ENCODE measurements at places on chromosomes 7 and 10.

DNA sequence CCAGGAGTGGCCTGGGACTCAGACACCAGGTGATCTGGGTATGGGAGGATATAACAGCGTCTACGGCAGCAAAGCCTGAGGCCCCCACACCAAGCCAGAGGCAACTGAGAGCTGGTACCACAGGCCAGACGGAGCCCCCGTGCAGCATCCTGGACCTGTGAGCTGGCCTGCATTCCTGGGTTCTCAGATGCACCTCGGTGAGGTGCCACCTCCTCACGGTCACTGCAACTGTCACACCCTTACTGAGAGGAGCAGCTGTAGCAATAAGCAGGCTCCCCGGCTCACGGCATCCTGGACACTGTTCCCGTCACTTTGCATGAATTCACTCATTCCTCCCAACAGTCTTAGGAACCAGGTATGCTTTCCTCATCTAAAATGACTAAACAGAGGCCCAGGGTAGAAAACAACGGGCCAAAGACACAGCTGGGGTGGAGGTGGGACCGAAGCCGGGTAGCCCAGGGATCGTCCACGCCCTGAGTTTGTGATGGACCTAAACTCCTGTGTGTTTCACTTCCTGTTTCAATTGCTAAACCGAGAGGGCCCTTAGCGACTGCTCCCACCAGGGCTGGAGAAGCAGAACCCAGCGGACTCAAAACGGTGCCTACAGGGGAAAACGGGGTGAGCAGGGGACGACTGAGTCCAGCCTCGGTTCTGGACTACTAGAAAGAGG lies 98.7 kb downstream of the CTBP2 start:
- DNase-seq: no peak

GRCh38 chr7:68043546-68043945 lies 1046.9 kb downstream of the TYW1 start:
- no peak for DNase-seq

GRCh38 chr10:18659819-18660535 lies 746 bp downstream of the ARL5B start:
- no peak for DNase-seq

DNA sequence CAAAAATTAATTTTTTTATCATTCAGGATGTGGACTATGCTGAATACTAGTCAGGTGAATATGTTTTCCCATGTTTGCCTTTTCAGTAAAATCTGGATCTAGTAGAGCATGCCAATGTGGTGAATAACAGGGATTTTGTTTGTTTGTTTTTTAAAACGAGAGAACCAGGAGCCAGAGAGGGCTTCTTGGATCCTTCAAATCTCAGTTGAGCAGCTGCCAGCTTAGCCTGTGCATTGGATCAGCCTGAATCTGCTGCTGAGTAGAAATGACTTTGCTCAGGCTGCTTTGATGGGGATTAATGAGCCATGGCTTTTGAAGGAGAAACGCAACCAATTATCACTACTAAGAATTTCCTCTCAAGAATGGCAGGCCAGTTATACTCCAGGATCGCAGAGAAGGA lies 493.8 kb downstream of the ARL4A start:
- no peak for DNase-seq

DNA sequence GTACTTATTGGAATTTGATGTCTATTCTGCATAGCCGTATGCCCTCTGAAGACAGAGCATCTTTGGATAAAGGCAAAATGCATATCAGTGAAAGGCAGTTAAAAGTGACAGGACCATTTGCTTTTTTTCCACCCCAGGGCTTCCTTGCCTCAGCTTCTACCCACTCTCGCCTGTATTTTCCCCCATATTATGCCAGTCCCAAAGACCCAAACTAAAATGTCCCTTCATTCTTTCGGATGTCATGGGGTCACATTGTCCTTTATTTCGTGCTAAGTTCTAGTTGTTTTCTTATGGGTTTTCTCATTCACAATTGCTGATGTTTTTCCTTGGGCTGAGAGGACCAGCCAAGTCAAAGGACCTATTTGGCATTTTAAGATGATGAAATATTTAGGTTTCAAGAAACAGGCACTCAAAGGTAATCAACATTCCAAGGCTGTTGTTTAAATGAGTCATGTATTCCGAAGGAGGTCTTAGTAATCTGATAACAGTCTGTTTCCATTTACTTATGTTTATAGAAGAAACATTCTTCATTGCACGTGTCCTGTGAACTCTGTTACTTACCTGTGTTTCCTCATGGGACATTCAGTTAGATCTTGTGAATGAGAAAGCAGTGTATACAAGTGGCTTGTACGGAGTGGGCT lies 74.1 kb downstream of the DNAH11 start:
- DNase-seq: no peak

DNA sequence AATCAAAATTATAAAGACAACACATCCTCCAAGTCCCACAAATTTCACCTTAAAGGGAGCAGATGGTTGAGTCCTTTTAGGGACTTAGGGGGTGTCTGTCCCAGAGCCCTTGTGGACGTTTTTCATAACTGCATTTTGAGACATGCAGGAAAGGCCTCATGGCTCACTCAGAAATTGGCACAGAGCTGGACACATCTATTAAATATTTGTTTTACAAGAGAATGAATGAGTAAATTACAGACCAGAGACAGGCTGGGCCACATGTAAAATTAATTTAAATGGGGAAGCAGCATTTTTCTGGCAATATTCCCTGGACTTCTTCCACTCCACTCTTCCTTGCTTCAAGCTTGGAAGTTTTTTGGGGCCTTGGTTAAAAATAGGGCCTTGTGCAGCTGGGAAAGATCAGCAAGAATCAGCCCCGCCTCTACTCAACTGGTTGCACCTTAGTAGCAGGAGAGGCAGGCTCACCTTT lies 20.0 kb downstream of the LAMB1 start:
- DNase-seq: no peak

DNA sequence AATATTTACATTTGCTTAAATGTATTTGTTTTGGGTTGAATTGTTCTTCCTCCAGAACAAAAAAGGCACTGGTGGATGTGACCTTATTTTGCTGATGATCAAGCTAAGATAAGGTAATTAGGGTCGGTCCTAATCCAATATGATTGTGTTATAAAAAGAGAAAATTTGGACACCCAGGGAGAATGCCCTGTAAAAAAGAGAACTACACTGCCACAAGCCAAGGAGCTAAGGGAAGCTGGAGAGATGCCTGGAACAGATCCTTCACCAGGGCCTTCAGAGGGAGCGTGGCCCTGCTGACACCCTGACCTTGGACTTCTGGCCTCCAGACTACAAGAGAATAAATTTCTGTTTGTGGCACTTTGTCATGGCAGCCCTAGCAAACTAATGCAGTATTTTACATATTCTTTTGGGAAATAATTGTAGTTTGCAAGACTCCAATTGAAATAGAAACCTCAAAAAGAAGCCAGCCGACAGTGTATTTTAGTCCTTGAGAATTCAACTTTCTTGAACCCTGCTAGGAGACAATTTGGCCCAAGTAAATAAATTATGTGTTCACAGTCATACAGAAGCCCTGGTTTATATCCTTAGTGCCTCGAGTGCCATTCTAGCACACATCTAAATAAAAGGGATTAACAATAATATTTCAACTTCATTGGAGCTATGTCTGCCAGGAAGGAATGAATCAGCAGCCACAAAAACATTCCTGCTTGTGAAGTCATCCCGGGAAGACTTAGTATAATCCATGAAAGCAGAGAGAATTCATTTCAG lies 164.6 kb downstream of the PKD1L1 start:
- DNase-seq: no peak

DNA sequence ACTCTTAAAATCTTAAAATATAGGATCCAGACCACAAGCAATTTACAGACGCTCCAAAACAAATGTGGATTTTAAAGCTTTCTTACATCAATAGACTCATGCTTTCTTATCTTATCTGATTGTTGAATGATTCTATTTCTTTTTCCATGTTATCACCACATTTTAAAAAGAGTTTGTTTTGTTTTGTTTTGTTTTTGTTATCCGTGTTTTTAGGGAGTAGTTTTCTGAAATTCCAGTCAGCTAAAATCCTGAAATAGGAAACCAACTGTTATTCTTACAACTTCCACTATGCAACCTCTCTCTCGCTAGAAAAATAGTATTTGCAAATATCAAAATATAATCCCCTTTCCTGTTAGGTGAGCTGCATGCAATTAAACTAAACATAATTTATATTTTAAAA lies 251.0 kb downstream of the PCDH15 start:
- DNase-seq: no peak

- no peak for DNase-seq
Observed at GRCh38 chr10:99908512-99908911, 101.2 kb downstream of the DNMBP start.

DNA sequence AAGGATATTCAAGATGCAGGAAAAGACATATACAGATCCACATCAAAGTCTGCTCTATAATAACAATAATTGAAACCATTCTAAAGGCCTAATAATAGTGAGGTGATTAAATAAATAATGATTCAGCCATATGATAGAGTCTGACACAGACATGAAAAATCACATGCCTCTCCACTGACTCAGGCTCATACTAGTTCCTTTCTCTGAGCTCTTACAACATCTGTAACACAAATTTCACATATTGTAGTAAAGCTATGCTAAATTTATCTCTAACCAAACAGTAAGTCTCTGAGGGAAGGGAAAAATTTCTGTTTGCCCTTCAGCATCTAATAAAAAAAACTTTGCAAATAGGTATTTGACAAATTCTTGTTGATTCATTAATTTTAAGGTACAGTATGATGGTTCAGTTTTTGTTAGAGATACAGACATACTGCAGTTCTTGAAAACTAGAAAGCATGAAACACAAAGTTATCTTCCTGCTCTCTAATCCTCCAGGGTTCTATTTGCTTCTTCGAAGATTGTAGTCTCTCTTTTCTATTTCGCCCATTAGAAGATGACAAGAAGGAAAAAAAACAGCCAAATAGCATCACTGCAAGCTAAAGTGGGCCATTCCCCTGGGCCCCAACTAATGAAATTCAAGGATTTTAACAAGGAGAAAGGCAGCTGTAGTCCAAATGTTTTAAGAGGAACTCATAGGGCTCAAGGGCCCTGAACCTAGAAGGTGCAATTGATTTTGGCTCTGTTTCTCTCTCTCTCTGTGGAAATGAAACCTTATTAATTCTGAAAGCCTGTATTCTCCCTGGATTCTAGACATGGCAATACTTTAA lies 53.9 kb downstream of the CUBN start:
- no peak for DNase-seq

DNA sequence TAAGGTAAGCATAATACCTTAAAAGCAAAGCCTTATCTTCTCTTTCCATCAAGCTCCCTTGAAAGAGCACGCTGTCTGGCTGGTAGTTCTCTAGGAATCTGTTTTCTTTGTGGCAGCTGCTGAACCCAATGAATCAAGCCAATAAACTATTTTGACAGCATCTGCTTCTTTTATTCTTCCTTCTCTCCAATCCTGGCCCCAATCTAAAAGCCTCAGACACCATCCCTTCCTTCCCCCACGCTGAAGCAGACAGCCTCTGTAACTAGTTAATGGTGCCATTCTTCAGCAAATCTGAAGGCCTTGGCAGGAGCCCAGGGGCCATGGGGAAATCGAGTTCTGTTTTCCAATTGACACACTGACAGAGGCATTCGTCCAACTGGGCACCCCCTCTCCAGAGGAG lies 186.6 kb upstream of the LYZL1 start:
- no peak for DNase-seq

- DNase-seq: no peak
Observed at GRCh38 chr10:68101066-68101465, 8.2 kb upstream of the MYPN start.

GRCh38 chr10:90042075-90042474 lies 340.7 kb downstream of the KIF20B start:
- no peak for DNase-seq

DNA sequence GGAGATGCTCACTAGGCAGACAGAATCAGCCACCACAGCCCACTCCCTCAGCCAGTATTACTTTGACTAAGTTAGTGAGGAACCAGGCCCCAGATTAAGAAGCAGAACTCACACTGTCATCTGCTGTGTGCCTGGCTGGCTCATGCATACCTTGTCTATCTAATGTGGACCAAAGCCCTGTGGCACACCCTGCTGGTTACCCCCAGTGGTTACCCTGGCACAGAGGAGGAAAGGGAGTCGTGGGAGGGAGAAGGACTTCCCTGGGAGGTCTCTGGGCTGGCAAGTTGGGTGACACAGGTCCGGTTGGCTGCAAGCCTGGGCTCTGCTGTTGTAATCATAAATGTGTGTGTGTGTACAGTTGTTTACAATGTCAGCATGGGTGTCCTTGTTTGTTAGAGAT lies 7.5 kb upstream of the SH2D4B start:
- peak; percentile 63 for DNase-seq

GRCh38 chr7:116173051-116174028 lies 37.0 kb upstream of the TES start:
- peak; percentile 72 for DNase-seq

DNA sequence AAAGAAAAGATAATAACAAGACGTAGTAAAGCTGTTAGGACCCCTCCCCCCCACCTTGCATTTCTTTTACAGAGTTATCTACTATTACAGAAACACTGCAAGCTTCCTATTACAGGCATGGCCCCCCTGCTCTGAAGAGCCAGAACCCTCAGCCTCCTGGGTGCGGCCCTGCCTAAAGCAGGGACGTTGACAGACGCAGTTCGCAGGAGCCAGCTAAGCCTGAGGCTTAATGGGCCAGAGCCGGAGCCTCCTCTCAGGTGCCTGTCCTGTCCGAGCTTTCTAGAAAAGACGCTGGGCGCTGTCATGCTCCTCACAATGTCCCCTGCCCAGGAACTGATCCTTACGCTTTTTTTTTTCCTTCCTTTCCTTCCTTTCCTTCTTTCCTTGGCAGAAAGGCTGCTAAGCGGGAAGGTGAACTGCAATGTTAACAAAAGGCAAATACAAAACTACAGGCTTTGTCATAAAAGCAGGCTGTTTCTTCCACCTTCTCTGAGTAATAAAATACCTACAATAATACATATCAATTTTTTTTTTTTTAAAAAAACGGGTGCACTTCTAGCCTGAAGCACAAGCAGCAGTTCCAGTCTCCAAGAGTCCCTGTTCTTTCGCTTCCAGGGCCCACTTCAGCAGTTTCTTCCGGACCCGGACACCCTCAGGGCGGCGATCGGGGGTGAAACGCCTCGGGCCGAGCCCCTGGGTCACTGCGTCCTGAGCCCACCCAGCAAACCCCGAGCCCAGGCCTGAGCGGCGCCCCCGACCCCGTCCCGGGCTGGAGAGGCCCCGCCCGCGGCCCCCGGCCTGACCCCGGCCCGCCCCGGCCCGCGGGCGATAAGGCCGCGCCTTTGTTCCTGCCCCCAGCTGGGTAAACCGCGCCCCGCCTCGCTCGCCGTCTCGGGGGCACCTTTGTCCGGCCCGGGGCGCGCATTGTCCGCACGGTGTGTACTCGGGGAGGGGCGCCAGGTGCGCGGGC lies 11.2 kb downstream of the MNX1 start:
- no peak for DNase-seq

DNA sequence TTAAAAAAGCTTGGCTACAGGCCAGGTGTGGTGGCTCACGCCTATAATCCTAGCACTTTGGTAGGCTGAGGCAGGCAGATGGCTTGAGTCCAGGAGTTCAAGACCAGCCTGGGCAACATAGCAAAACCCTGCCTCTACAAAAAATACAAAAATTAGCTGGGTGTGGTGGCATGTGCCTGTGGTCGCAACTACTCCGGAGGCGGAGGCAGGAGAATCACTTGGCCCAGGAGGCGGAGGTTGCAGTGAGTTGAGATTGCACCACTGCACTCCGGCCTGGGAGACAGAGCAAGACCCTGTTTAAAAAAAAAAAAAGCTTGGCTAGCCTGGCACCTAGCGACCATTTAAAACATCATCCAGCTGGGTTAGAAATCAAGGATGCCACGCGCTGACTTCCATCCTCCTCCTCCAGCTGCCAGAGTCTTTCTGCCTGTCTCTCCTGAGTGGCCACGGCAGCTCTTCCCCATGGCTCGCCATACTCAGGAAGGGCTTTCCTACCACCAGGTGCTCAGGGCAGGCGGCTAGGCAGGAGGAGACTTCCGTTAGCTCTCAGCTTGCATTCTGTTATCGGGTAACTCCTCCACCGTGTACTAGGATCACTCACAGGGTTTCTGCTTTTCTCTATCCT lies 45.0 kb downstream of the DENND2A start:
- DNase-seq: no peak

Measured in CD4-positive, alpha-beta T cell (primary cell).